ENCODE measurements at places on chromosomes 11 and 22. TPM values are rescaled to one million over a fixed set of nuclear protein-coding genes. Genes with fewer than 3 reads are reported as not detected.

Gene FOSL1
- 72.1 TPM for total RNA-seq

Gene OR5P2
- total RNA-seq, result 0.16 TPM

Gene USH1C
- total RNA-seq, result not detected

Gene PGA3
- not detected for total RNA-seq

Gene ARFGAP3
- 71.3 TPM for total RNA-seq

Gene SCGB1D2
- total RNA-seq, result not detected

Gene MS4A14
- total RNA-seq, result not detected

Gene ATM
- total RNA-seq, result 61.0 TPM

Gene MRGPRE
- not detected for total RNA-seq

Gene C11orf87
- not detected for total RNA-seq

Gene MCAT
- 13.5 TPM for total RNA-seq

Gene PARVG
- total RNA-seq, result not detected

Gene MPEG1
- not detected for total RNA-seq

Gene PANX3
- total RNA-seq, result not detected

Gene IFITM5
- total RNA-seq, result not detected

Gene CYP2R1
- total RNA-seq, result 7.6 TPM

Gene HEPHL1
- total RNA-seq, result not detected

Gene OR2AG1
- not detected for total RNA-seq

Gene CD3E
- not detected for total RNA-seq

Gene MUC5AC
- not detected for total RNA-seq

Gene TKFC
- 28.5 TPM for total RNA-seq

Gene C11orf97
- total RNA-seq, result not detected

Gene HPX
- not detected for total RNA-seq

Gene NRGN
- 2.9 TPM for total RNA-seq

Gene VSIG10L2
- not detected for total RNA-seq

Gene SLC22A6
- not detected for total RNA-seq

Gene ZNHIT2
- total RNA-seq, result 42.1 TPM

Gene SHISA8
- total RNA-seq, result not detected

Gene FEN1
- 181 TPM for total RNA-seq

Gene SYT9
- not detected for total RNA-seq

Gene MYEOV
- total RNA-seq, result 5.3 TPM

Gene DCUN1D5
- 48.3 TPM for total RNA-seq

Gene ZNF195
- 34.1 TPM for total RNA-seq

Data from SJSA1 (cell line).